ENCODE measurements at places on chromosomes 11 and 22.

GRCh38 chr11:133038850-133039249 lies 493.5 kb downstream of the OPCML start:
- DNase-seq, result no peak

DNA sequence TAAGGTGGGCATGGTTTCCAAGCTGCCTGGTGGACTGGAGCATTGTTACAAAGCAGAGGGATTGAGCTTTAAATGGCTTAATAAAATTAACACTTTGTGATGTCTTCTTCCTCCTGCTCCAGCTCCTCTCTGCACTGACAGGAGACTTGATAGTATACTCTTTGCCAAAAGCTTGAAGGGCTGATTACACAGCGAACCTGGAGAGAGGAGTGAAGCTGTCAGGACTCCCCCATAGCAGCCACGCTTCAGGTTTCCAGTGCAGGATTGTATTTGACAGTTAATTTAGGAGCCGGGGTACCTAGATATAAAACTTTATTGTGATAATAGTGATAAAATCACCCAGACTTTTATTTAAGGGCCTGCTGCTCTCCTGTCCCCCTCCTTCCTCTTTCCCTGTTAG lies 50.0 kb downstream of the TRIM44 start:
- DNase-seq, result no peak

DNA sequence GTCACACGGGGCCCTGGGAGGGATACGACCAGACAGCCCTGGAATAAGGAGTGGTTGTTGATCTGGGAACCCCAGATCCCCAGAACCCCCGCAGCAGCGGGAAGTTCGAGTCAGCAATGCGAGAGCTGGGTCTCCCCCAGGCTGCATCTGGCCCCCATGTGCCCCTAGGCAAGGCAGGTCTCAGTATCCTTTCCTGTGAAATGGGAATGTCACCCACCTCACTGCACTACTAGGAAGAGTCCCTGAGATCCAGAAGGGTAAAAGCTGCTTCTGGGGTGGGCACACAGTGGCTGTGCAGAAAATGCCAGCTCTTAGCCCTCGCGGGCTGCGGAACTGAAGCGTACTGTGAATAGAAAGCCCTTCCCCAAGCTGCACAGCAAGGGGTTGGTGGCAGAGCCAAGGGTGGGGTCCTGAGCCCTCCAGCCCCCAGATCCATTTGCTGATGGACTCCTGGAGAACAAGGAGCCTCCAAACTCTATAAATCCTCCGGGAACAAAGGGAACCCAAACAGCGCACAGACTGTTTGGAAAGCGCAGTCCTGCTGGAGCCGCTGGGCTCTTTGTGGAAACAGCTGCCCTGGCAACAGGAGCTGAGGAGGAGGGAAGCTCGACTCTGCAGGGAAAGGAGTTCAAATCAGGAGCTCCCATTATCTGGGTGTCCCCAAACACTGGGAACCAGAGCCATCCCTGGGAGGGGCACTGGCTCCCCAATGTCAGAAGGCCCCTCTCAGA lies 68.2 kb upstream of the SHISAL1 start:
- DNase-seq, result no peak

DNA sequence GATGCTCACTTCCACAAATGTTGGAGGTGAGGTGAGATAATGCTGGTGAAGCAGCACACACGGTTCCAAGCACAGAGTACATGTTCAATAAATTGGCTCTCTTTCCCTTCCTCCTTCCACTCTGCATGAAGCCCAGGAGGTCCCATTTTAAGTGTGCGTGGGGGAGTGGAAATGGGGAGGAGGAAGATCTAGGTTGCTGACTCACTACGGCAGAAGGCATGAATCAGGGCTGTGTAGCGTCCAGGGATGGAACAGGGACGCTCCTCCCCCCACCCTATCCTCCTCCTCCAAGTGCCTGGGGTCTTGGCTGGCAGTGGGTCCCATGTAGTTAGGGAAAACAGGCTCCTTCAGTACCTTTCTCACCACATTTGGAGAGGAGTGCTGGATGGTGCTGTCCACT lies 44.2 kb downstream of the TRIM66 start:
- no peak for DNase-seq

GRCh38 chr22:32619614-32620426 lies 145.2 kb downstream of the FBXO7 start:
- DNase-seq, result no peak

DNA sequence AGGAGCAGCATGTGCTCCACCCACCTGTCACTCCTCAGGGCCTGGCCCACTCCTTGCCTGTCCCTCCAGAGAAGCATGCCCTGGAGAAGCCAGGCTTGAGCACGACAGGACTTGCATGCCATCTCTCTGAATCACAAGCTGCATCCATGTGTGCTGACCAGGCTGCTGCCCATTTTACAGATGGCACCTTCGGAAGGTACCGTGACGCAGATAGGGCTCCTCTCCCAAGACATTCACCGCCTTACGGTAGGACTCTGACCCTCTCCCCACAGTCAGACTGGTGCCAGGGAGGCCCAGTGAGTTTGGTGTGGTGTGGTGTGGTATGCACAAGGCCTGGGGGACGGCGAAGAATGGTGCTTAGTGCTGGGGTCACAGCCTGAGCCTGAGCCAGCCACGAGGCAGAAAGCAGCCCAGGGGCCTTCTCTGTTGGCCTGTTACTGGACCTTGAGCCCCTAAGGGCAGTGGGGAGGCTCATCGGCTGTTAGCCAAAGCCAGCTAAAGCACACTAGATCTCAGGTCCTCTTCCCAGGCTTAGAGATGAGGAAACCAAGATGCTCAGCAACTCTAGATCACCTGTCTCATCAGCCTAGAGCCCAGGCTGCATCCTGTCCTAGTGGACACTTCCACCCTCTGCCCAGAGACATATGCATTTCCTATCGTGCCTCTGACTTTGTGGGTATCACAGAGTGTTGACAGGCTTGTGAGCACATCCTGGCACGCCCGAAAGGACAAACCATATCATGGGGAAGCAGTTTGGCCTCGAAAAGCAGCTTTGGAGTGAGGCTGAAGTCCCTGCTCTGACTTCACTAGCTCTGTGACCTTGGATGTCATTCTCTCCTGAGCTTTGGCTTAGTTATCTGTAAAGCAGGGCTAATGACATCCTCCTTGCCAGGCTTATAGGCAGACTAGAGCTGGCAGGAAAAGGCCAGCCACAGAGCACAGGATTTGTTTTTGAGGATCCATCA lies 17.8 kb downstream of the CYB5R2 start:
- no peak for DNase-seq

DNA sequence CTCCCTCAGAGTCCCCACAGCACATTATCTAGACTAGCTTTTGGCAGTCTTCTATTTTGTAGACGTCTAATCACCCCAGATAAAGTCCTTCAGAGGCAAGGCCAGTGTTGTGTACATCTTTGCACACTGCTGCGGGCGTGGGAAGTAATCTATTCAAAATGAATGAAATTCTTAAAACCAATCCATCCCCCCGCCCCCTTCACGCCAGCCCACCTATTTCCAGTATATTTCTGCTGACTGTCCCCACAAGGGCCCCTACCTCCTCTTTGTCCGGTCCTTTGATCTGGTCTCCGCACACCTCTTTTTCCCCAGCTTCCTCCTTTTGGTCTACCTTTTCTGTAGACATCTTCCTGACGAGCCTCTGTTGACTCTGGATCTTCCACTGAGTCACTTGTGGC lies 375 bp downstream of the BSCL2 start:
- no peak for DNase-seq

DNA sequence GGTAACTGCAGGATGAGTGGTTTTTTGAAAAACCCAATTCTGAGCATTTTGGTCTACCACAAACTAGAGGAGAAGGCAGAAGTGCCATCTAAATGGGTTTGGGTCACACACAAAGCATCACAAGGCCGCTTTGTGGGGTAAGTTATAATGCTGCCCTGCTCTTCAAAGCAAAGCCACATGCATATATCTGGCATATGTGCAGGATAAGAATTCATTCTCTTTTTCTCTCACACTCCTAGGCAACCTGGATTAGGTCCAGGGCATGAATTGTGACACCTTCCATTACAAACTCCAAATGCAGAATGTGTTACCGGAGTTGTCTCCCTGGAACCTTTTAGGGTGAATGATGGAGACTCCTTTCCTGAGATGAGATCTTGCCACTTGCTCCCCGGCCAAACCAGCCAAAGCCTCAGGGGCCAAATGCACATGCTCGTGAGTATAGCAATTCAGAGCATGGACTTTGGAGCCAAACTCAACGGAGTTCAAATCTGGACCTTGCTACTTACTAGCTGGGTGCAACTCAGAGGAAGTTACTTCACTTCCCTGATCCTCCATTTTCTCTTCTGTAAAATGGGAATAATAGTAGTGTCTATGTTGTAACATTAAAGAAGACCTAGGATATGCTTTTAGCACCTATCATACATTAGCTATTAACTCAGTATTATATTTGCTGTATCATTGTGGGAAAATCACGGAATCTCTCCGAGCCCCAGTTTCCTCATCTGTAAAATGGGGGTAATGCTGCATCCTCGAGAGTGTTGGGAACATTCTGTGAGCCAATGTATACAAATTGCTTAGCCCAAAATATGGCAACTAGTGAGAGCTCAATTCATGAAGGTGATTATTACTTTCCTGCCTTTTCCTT lies 96.6 kb downstream of the COMMD9 start:
- DNase-seq, result no peak

DNA sequence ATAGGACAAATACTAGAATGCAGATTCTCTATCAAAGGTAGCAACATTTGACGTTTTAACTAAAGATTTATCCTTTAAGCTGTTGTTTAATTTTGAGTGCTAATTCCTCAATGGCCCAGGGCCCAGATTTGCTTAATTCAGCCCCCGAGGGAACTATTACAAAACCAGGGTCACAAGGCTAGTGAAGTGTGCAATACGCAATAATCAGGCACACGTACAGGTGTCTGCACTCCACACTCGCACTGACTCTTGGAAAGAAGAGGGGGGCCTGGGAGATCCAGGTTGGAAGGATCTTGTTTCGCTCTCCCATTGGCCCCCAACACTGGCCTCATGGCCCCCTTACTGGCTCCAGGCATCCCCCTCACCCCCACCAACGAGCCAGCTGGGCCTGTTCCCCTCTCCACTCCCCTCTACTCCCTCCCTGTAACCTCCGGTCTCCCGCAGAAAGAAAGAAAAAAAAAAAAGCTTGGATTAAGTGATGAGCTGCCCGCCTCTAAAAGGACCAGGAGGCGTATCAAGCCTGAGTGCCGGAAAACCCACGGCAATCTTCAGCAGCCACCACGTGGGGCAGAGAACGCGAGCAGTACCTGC lies 2.2 kb upstream of the KIRREL3 start:
- DNase-seq, result no peak

- no peak for DNase-seq
These were observed 3.9 kb downstream of the RHBDD3 start for GRCh38 chr22:29263791-29264276.
